Muscle of back (tissue), 13 donors: ENCODE measurements at places on chromosomes 3 and 15. TPM values are rescaled to one million over a fixed set of nuclear protein-coding genes. Genes with fewer than 3 reads are reported as not detected.

GRCh38 chr3:59908280-59908679 lies 858.5 kb upstream of the CFAP20DC start:
- DNase-seq: no peak

- peak; percentile 33 for DNase-seq
Observed at GRCh38 chr15:77160562-77161478, 89.9 kb upstream of the TSPAN3 start.

GRCh38 chr3:24387493-24387892 lies 107.2 kb downstream of the THRB start:
- DNase-seq: peak; percentile 67

DNA sequence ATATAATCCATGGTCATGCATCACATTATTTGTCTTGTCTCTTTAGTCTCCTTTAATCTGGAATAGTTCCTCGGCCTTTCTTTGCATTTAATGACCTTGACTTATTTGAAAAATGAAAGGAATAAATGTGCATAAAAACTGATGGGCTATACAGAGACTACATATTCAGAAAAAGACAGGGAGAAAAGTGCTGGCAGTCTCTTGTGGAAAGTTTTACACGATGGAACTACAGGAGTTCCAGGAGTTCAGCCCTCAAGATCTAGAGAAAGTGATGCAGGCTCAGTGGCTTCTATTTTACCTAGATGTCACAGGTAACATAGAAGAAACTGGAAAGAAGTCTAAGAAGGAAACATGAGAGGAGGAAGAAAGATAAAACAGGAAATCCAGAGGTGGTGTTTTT lies 7.6 kb upstream of the ABTB1 start:
- no peak for DNase-seq

Gene SERPINI1
- 9.9 TPM for polyA plus RNA-seq

DNA sequence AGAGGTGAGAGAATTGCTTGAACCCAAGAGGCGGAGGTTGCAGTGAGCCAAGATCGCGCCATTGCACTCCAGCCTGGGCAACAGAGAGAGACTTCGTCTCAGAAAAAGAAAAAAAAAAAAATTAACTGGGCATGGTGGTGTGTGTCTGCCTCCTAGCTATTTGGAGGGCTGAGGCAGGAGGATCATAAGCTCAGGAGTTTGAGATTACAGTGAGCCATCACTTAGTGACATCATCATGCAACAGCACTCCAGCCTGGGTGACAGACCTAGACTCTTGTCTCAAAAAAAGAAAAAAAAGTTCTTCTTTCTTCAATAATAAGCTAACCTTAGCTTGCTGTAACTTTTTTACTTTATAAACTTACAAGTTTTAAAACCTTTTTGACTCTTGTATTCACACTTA lies 99.8 kb downstream of the SLMAP start:
- DNase-seq: no peak

- DNase-seq: no peak
Observed at GRCh38 chr3:14823910-14824629, 5.3 kb downstream of the FGD5 start.

Gene SIDT1
- polyA plus RNA-seq: 2.6 TPM

Gene STRIT1
- polyA plus RNA-seq: 44.8 TPM

DNA sequence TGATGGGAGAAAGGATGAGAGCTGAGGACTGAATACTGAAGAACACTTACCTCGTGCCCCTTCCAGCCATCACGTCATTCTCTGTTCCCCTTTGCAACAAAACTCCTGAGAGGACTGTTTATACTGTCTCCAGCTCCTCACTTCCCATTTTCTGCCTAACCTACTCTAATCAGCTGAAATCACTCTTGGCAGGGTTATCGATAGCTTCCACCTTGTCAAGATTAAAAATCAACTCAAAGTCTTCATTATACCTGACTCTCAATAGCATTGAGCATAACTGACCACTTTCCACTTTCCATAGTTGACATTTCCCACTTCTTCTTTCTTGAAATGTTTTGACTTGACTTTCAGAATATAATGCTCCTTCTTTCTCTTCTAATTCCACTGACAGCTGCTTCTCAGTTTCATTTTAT lies 4.3 kb downstream of the BTBD1 start:
- DNase-seq: no peak

Gene RAB8B
- 30.0 TPM for polyA plus RNA-seq
